ENCODE measurements at places on chromosomes 1 and 21.

DNA sequence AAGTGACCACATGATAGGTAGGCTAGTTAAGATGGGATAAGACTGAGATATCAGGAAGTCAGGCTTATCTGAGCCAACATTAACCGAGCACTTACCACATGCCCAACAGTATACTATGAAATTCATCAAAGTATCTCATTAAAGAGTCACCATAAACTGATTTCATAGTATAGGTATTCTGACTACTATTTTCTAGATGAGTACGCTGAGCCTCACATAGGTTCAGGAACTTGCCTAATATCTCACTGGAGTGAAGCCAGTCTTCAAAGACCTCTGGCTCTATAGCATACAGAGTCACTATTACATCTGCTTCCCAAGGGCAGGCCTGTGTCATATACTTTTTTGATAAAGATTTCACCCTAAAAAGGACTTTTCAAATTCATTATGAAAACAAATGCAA is 115.6 kb upstream of the NGF start:
- no peak for DNase-seq

GRCh38 chr1:235865565-235866204 is 1.0 kb downstream of the LYST start:
- no peak for DNase-seq

DNA sequence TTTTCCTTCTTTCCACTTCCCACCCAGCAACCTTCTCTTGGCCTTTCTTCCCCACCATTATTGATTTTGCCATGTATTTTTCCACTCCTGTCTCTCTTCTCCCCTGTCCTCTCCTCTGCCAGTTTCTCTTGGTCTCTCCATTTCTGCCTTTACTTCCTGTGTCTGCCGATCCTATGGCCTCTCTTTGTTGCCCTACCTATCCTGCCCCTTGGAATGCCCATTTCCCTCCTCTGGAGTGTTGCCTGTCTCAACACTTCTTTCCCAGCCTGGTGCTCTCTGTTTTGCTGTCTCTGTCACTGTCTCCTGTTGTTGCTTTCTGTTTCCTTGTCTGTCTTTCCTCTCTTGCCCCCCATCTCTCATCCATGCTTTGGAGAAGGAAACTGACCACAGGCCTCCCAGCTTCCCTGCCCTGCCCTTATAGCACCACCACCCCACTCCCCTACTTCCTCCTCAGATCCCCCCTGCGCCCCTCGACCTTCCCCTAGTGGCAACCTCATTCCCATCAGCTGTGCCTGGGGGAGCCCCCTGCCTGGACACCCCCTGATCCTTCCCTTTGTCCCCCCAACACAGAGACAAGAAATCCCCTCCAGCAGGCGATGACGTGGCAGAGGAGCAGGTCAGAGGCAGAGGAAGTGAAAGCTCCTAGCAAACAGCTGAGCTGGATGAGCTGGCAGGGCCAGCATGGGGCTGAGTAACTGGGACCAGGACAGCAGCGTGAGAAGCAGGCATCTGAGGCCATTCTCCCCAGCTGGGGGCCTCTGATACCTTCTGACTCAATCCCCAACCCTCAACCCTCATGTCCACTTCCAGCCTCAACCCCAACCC is 6.6 kb upstream of the ETV3L start:
- DNase-seq = peak; percentile 22

DNA sequence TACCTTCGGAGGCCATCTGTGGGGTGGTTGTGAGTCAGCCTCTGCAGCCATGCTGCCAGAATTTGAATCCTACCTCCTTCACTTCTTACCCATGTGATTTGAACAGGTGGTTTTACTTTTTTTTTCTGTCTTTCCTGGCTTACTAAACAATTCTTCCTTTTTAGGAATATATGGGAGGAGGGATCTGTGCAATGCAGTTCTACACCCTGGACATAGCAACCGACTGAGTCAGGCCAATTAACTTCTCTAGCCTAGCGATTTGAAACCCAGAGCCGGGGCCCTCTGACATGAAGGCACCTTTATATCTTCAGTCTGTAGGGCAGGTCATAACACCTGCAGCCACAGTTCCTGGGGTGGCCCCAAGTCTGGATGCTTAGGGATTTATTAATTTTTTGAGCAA is 83.6 kb downstream of the ST6GALNAC3 start:
- no peak for DNase-seq

DNA sequence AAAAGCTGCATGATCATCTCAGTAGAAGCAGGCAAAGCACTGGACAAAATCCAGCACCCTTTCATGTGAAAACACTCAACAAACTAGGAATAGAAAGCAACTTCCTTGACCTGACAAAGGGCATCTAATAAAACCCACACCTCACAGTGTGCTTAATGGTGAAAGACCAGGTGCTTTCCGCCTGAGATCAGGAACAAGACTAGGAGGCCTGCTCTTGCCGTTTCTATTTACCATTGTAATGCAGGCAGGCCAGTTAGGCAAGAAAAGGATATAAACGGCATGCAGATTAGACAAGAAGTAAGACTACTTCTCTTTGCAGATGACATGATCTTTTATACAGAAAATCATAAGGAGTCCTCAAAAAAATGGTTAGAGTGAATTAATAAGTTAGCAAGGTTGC is 37.2 kb downstream of the SLC37A1 start:
- DNase-seq = no peak

GRCh38 chr1:9689971-9690381 is 38.4 kb downstream of the PIK3CD start:
- peak; percentile 31 for DNase-seq

DNA sequence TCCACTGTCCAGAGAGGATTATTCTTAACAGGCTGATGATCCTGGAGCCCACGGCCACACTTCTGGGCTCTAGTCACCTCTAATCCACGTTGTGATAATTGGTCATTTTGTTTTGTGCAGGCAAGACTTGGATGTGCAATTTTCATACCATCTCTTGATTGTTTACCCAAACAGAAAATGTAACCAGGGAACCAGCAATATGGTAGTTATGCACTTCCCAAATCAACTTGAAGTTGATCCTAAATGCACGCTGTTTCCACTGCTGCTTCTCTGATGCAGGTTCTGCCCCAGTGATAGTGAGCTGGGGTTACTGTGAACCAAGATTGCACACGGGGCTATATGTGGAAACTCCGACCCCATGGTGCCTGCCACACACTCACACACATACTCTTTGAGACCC is 14.7 kb upstream of the KCNJ15 start:
- no peak for DNase-seq

DNA sequence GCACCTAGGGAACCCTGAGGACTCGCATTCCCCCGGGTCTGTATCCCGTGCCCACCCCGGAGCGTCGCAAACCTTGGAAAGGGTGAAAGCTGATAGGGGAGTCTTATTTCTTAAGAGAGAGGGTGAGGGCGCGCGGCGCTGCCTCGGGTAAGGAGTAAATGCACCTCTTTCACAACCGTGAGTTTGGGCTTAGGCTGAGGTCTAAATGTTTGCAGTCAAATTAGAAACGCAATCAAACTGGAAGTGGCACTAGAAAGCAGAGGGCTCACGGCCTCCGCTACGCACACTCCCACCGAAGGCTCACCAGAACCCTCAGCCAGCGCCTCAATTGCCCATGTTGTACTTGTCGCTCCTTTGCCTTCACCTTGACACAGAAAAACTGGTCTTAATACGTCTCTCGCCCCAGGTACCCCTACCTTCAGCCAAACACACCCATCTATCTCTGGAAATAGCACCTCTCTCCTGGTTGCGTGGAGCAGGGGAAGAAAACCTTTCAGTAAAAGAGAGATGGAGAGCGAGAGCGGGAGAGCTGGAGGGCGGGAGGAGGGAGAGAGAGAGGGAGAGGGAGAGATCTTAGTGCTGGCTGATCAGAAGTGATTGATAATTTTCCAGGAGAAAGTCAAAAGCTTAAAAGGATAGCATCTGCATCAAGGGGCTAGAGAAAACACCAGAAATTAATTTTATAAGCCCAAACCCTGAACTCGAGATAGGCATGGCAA is 1.7 kb upstream of the HLX start:
- peak; percentile 51 for DNase-seq

DNA sequence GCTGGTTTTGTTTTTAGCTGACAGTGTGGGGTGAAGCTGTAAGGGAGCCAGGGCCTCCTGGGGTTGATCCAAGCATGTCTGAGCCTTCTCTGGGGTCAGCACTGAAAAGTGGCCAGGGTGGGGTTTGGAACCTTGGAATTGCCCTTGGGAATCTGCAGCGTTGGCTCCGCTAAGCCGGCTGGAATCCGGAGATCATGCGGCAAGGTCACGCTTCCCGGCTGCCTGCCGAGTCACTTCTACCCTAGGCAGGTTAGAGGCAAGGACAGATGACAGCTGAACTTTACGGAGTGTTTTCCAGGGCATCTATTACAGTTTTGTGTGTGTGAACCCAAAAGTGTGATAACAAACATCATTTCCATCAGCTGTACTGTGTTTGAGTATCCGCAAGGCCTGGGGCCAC is 17.1 kb downstream of the ABCG1 start:
- DNase-seq = no peak

DNA sequence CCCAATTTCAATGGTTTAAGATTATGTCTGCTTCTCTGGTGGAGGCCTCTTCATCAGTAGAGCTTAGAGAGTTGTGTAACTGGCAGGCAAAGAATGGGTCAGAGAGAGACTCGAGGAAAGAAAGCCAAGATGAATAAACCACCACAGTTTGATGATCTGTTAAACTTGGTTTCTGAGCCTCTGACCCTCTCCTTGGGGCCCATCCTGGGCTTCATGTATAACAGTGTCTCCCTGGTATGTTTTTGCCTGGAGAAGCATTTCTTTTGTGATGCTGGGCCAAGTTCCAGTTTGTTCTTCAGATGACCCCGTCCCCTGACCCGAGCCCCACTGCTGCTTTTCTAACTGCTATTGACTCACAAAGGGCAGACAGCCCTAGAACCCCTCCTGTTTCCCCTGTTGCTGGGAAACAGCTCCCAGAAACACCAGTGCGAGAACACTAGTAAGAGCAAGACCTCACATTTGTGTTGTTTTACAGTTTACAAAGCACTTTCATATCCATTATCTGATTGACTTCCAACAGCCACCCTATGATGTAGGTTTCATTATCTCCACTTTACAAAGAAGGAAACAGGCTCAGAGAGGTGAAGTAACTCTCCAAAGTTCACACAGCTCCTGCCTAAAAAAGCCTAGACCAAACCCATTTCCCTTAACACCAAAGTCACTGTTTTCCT is 9.0 kb downstream of the CD2 start:
- DNase-seq = no peak

DNA sequence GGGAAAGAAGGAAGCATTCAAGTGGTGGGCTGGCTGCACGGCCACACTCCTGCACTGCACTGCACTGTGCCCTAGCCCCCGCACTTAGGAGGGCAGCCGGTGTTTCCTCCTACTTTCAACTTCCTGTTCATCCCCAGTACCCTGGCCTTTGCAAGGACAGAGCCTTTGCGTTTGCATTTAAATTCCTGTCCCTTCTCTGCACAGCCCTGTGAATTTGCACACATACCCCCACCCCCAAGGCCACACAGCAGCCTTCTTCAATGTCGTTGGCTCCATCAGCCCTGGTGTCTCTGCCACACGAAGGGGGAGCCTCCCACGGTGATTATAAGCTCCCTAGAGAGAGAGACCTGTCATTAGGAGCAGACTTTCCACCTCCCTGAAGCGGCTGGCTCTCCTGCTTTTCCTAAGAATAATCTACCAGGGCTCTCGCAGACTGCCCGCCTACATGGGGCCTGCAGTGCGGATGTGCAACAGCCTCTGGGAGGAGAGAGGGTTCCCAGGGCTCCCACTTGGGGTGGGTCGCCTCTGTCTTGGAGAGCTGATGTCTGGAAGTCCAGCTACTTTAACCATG is 13.2 kb upstream of the SLC45A3 start:
- DNase-seq = peak; percentile 66

- no peak for DNase-seq
Measured at GRCh38 chr1:198520524-198521254, 19.8 kb downstream of the ATP6V1G3 start.

DNA sequence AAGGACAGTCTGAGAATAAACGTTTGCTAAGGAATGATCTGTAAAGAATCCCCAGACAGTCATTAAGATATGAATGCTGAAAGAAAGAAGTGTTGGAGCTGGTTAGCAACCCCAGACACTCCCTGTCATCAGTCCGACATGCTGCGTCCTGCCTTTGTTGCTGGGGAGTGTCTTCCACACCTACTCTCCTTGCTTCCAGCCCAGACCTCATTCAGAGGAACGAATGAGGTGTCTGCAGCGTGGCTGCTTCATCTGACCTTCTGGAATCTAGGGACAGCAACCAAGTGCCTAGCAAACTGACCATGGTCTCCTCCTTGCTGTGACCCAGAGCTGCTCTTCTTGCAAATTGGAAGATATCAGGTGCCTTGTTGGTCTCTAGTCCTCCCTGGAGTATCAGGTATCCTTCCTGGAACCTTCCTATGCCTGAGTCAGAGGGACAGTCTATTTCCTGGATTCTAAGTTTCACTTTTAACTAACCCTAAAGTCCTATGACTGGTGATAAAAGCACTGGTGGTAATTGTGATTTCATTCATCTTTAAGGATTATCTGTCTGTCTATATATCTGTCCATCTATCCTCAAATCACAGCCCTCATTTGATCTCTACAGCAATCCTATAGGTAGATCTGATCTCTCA is 45.3 kb downstream of the NFASC start:
- DNase-seq = no peak

DNA sequence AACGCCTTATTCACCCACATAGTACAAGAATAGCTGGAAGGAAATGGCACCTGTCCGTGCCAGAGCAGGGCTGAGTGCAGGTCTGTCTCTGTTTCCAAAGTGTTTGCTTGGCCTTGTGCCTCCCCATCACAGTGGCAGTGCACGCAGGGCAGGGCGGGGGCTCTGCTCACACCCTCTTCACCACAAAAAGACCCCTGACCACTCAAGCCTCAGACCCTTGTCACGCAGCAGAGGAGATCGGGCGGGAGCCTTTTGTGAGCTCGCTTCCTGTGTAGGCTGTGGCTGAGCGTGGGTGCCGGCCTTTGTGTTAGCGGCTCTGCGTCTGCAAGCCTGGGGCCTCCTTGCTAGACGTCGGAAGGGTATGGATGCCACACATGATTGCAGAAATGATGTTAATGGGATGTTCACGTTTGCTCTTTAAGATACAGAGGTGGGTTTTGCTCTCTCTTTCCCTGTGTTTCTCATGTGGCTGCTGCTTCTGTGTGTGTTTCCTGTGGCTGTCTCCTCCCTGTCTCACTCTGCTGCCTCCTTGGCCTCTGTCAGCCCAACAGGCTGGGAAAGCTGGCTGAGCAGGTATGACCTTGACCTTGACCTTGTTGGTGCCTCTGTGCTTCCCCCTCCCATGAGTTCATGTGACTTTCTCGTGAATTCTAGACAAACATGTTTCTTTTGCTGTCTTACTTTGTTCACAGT is 45.4 kb downstream of the S100B start:
- no peak for DNase-seq

GRCh38 chr1:69982992-69983391 is 222.4 kb downstream of the LRRC40 start:
- no peak for DNase-seq

DNA sequence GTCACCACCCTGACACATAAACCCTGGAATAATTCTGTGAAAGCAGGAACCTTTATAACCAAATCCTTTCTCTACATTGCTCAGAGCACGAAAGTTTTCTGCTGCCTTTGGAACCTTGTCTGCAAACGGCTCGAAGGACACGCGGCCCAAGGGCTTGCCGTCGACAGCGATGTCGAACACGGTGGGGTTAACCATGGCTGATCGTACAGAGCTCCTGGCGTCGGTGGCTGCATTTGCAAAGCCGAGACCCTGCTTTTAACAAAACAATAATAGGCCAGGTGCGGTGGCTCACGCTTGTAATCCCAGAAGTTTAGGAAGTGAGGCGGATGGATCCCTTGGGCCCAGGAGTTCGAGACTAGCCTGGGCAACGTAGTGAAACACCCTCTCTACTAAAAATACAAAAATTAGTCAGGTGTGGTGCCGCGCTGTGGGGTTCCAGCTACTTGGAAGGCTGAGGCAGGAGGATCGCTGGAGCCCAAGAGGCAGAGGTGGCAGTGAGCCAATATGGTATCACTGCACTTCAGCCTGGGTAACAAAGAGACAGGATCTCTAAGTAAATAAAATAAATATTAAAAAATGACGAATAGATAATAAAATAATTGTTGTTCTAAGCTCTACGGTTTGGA is 2.2 kb upstream of the EIF2B3 start:
- DNase-seq = no peak
